Left forelimb (tissue), 1 donor: ENCODE measurements at places on chromosomes 3 and 15.

DNA sequence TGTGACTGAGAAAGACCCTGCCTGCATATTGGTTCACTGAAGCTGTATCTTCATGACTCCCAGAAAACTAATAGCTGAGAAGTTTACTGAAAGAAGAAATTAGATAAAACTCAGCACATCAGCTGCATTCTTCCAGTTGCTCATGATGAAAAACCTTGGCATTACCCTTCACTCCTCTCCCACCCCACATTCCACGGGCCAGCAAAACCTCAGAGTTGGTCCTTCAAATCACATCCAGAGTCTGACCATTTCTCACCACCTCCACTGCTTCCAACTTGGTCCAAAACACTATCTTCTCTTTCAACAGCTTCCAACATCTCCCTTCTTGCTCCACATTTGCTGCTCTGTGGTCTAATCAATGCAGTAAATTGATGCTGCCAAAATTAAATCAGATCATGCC lies 97.1 kb downstream of the CD47 start:
- DNase-seq = no peak

DNA sequence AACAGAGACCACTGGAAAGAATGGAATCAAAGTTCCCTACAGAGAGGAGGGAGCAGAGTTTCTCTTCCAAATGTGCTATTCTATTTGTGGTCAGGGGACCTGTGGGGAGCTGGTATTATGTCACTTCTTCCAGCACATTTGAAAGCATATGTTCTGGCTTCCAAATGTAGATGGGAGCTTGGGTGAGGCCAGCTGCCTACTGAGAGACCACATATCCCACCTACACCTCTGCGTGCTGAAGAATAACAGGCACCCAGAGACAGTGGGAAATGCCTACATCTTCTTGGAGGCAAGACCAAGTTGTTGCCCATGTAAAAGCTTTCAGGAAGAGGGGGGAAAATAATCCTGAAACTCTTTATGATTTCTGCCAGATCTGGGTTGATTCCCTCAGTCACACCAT lies 286.8 kb upstream of the UMPS start:
- no peak for DNase-seq

GRCh38 chr15:36186376-36186775 lies 393.1 kb upstream of the CDIN1 start:
- no peak for DNase-seq

GRCh38 chr3:175200391-175201095 lies 341.4 kb downstream of the NAALADL2 start:
- DNase-seq = no peak

- DNase-seq = no peak
Observed at GRCh38 chr3:42117175-42118008, 26.2 kb downstream of the TRAK1 start.

GRCh38 chr3:184277366-184277765 lies 1.5 kb downstream of the ECE2 start:
- DNase-seq = no peak

GRCh38 chr3:52341123-52341522 lies 25.0 kb downstream of the DNAH1 start:
- no peak for DNase-seq
